ENCODE measurements at places on chromosomes 7 and 10. TPM values are rescaled to one million over a fixed set of nuclear protein-coding genes. Genes with fewer than 3 reads are reported as not detected.

- H3K4me3 ChIP-seq, result no peak overlapping the region
- no peak overlapping the region for H3K27ac ChIP-seq
- DNase-seq, result peak; percentile 72
Measured at GRCh38 chr7:106947244-106947728, 82.2 kb downstream of the PIK3CG start.

DNA sequence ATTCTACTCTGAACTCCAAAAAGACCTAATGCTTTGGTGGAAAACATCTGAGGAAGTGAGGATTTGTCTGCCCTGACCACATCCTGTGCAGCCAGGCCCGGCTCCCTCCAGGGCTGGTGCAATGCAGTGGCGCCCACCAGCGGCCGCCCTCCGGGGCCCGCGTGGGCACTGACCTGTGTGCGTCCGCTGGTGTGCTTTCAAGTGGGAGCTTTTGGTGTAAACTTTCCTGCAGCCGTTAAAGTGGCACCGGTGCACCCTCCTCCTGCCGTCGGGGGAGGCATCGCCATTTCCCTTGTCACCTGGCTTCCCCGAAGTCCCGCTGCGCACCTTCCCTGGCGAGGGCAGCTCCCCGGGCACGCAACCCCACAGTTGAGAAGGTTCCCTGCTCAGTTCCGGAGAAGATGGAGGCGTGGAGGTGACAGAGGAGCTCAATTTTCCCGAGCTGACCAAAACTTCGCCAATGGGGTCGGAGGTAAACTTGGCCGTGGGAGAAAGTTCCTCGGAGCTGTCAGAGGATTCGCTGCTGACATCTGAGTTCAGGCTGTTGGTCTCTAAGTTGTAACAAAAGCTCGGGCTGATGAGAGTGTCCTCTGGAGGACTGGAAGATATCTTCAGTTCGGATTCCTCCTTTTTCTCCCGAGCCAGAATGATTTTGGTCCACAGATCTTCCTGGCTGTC, 3.4 kb downstream of the KLF6 start:
- peak; percentile 34 for DNase-seq
- H3K27ac ChIP-seq, result peak overlapping the region; percentile 98
- H3K36me3 ChIP-seq, result peaks cover 70% of the 10 kb centered on the region
- H3K27me3 ChIP-seq, result no peaks in the 10 kb centered on the region

DNA sequence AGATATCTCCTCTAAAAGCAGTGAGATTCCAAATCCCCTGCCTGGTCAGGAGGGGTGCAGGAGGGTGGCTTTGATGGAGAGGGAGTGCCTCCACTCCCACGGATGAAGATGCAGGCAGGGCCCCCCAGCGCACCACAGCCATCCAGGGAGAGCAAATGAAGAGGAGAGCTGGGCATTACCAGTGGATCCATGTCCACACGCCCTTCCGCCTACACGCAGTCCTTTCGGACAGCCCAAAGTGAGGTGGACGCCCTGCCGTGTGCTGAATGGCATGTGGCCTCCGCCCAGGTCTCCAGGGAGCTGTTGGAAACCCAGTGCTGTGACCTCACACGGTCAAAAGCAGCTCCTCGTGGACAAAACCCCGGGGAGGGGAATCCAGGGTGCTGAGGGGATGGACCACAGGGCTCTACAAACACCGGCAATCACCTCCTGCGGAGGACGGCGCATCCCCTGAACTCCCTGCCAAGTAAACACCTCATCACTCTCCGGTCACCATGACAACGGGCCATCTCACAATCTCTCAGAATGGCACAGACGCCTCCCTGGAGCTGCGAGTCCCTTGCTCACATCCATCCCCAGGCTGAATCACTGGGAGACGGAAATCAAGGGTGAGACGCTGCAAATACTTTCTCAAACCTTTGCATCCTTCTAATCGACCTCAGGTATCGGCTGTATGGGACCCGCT, 35.0 kb upstream of the DNAAF5 start:
- H3K4me1 ChIP-seq, result no peaks in the 10 kb centered on the region
- H3K27ac ChIP-seq, result no peak overlapping the region
- H3K27me3 ChIP-seq, result no peaks in the 10 kb centered on the region
- no peak overlapping the region for H3K4me3 ChIP-seq
- no peak for DNase-seq
- no peaks in the 10 kb centered on the region for H3K36me3 ChIP-seq

GRCh38 chr10:47257396-47258120, 42.4 kb upstream of the GDF10 start:
- H3K27ac ChIP-seq, result no peak overlapping the region
- H3K36me3 ChIP-seq, result no peaks in the 10 kb centered on the region
- DNase-seq, result peak; percentile 10

GRCh38 chr10:127892743-127893142, at the start of gene CLRN3:
Gene CLRN3 (minus strand): TSS chr10:127892941. CDS start chr10:127892784, 157 bp downstream.
- H3K36me3 ChIP-seq, result no peaks in the 10 kb centered on the region
- no peaks in the 10 kb centered on the region for H3K27me3 ChIP-seq
- H3K27ac ChIP-seq, result no peak within 1 kb of the TSS
- H3K4me3 ChIP-seq, result no peak within 1 kb of the TSS

GRCh38 chr7:140915935-140916555, 8.7 kb downstream of the BRAF start:
- H3K4me3 ChIP-seq, result no peak overlapping the region
- no peaks in the 10 kb centered on the region for H3K27me3 ChIP-seq
- no peak overlapping the region for H3K27ac ChIP-seq
- H3K4me1 ChIP-seq, result peaks cover 30% of the 10 kb centered on the region

DNA sequence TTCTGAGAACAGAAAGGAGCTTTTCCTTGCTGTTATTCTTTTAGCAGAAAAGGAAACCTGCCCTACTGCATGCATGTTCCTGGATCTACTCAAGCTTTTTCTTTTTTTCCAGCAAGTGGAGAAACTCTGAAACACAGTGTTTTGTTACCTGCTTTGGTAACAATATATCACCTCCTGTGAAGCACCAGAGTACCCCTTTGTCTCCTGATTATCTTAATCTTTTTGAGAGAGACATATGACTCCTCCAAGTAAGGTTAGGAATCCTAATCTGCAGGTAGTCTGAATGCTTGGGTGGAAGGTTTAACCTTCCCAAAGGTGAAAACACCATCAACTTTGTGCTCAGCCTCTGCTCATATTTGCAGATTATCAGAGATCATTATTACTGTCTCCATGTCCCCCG, 93.1 kb downstream of the MAPK8 start:
- H3K4me1 ChIP-seq, result peaks cover 6% of the 10 kb centered on the region
- no peak overlapping the region for H3K4me3 ChIP-seq
- H3K27ac ChIP-seq, result 0 out of 2 replicates have a peak overlapping the region, but pooled peaks have one; percentile 1
- H3K27me3 ChIP-seq, result 0 out of 2 replicates have a peak, but pooled peaks cover 4% of the 10 kb centered on the region

GARIN1A gene
- 3.6 TPM for total RNA-seq

DNA sequence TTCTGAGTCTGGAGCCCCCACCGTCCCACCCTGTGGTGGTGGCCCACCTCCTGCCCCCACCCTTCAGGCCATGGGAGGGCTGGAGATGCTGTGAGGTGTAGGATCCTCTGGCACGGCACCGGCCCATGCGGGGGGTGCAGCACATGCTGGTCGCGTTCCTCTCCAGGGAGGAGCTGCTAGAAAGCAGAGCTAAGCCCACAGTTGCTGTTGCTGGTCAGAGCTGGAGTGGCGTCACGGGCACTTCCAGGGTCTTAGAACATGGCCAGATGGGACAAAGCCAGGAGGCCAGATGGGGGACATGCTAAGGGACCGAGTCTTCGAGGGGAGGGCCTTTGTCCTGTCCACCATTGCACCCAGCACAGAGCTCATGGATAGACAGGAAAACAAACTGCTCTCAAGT, 21.6 kb downstream of the AGAP3 start:
- no peaks in the 10 kb centered on the region for H3K36me3 ChIP-seq
- no peak overlapping the region for H3K4me3 ChIP-seq
- DNase-seq, result no peak
- H3K27me3 ChIP-seq, result no peaks in the 10 kb centered on the region

HMX2 gene
- total RNA-seq, result not detected

- H3K4me3 ChIP-seq, result no peak overlapping the region
- no peaks in the 10 kb centered on the region for H3K4me1 ChIP-seq
- no peaks in the 10 kb centered on the region for H3K27me3 ChIP-seq
- DNase-seq, result no peak
- H3K36me3 ChIP-seq, result no peaks in the 10 kb centered on the region
Measured at GRCh38 chr10:30231071-30231652, 117.9 kb downstream of the MTPAP start.

ABCF2 gene
- total RNA-seq, result 75.0 TPM

GRCh38 chr7:65221683-65222082, 152.0 kb upstream of the ZNF92 start:
- H3K27me3 ChIP-seq, result no peaks in the 10 kb centered on the region
- H3K27ac ChIP-seq, result no peak overlapping the region
- no peak for DNase-seq

DNA sequence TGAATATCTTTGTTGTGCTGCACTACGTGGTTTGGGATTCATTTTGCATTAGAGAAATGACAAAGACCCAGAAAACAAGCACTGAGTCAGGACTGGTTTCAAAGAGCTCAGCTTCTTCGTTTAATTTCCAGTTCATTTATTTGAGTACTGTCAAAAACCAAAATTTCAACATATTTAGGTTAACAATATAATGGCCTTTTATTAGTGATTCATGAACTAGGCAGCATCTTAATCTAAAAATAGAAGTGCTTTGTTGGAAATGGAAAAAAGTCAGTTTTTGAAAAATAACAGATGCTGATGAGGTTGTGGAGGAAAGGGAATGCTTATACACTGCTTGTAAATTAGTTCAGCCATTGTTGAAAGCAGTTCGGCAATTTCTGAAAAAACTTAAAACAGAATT, 856.4 kb downstream of the LRMDA start:
- peaks cover 11% of the 10 kb centered on the region for H3K27me3 ChIP-seq
- no peaks in the 10 kb centered on the region for H3K36me3 ChIP-seq
- H3K27ac ChIP-seq, result no peak overlapping the region
- H3K4me1 ChIP-seq, result peaks cover 5% of the 10 kb centered on the region
- no peak for DNase-seq
- no peak overlapping the region for H3K4me3 ChIP-seq

DNA sequence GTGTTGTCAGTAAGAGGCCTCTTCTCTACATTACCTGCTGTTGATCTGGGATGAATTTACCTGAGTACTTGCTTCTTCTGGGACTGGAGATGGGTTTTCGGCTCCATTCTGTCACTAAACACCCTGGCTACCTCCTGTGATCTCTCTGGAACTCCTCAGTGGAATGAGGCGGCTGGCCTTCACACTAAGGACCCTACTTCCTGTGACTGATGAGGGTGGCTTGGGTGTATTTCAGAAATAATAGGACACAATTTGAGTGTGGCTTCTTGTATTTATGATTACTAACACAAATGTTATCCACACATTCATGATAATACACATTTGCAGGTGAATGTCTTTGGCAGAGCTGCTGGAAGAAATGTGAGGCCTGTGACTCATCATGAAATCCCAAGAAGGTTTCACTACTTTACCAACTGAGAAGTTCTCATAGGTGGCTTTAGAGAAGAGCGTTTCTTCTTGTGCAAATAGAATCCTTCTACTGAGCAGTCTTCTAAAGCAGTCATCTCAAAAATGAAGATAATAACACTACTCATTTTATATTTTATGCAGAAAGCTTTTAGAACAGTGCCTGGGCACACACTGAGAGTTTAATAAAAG, 21.3 kb upstream of the EVX1 start:
- no peaks in the 10 kb centered on the region for H3K36me3 ChIP-seq
- 0 out of 2 replicates have a peak overlapping the region, but pooled peaks have one; percentile 8 for H3K27ac ChIP-seq

CALML5 gene
- total RNA-seq, result not detected

GRCh38 chr10:60965696-60966095, 21.7 kb upstream of the RHOBTB1 start:
- no peak overlapping the region for H3K4me3 ChIP-seq
- H3K27ac ChIP-seq, result no peak overlapping the region
- H3K36me3 ChIP-seq, result no peaks in the 10 kb centered on the region
- H3K27me3 ChIP-seq, result no peaks in the 10 kb centered on the region

THSD7A gene
- 0.06 TPM for total RNA-seq

DNA sequence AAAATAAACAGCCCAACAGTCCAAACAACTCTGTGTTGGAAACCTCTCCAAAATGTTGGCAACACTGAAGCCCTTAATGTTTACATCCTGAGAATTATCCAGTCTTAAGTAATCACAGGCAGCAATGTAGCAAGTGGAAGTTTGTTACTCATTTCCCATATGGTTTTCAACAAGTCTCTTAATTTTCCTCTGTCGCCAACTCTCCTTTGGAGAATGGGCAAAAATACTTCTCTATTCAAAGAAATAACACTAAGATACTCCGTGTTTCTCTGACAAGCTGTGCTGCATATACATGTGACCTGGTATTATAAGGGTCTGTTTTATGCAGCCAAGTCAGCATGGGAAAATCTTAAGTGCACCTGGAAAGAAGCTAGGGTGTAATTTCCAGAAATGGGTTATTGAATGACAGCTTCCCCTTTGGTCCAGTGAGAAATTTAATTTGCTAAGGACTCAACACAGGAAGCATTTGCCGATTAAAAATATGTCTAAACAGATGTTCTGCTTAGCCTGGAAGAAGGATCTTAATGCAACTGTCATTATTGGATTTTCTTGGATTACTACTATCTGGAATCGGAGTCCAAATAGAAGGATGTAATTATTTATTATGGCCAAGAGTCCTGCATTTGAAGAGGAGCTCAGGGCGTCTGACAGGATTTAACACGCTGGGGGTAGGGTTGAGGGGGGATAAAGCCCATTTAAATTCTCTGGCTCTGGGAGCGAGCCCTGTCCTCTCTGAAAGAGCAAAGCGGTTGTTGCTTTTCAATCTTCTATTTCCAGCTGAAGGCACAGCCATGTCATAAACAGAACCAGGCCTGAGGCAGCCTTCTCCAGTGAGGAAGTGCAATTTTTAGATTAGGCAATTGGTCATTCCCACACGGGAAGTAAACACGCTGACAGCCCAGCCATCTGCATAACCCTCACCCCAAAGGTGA, 73.1 kb downstream of the TLL2 start:
- no peak for DNase-seq
- no peak overlapping the region for H3K27ac ChIP-seq
- no peaks in the 10 kb centered on the region for H3K36me3 ChIP-seq
- H3K27me3 ChIP-seq, result peaks cover 9% of the 10 kb centered on the region

PDK4 gene
- 3.2 TPM for total RNA-seq

All from PC-3 (cell line).